ENCODE measurements at places on chromosomes 4 and X. TPM values are rescaled to one million over a fixed set of nuclear protein-coding genes. Genes with fewer than 3 reads are reported as not detected.

The NKX6-1 gene
- not detected for total RNA-seq

The NWD2 gene
- total RNA-seq: not detected

The FGB gene
- not detected for total RNA-seq

- no peak for DNase-seq
Measured at GRCh38 chrX:101787934-101788333, 128.3 kb upstream of the ARMCX2 start.

DNA sequence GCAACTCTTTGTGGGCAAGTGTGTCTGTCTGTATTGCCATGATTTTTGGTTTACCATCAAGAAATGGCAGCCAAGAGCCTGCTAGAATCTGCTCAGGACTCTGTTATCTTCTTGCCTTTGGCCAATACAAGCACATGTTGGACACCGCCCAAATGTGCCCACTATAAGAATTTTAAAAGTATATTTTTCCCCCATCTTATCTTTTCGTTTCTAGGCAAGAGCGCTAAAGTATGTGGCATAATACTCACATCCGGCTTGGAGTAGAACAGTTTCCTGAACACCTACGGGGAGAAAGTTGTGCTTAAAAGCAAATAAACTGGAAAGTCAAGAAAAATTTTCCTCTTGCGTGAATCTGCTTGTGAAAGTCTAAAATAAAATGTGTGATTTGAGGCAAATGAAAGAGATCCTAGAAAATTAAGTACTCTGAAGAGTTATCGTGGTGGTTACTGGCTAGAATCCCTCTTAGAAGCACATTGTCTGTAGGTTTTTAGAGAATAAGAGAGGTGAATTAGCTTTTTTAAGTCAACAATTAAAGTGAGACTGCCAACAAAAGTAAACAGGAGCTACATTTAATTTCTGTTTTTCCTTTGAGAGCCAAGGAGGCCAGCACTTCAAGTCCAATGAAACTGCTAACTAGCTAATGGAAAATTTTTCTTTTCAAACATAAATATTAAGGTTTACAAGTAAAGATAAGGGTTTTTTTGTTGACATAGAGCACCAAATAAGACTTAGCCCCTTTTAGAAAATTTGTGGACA lies 220.2 kb downstream of the SOWAHB start:
- DNase-seq: no peak

DNA sequence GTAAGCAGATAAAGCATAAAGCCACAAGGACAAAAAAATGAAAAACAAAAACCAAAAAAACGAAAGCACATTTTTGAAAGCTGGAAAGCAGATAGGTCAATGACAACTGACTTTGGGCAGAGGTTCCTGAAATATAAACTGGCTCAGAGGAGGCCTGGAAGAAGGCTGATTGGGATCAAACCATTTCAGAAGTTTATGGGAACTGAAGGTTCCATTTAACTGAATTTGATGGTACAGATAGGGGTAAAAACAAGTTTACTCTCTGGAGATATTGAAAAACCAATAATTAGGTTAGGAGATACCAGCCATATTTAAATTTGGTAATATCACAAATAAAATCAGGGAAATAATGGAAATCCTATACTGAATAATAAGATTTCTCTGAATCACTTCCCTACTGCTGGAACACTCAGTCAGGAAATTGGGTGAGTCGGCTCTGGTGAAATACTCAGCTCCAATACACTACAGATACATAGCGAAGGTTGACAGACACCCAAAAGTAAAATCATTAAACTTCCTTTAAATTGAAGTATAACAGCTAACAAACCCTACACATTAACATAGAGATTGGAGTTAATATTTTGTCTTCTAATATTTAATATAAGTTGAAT lies 1584.3 kb downstream of the STIM2 start:
- no peak for DNase-seq

- DNase-seq: no peak
Measured at GRCh38 chr4:96044971-96045370, 205.1 kb downstream of the PDHA2 start.

- DNase-seq: no peak
Measured at GRCh38 chr4:47819178-47819577, 18.7 kb downstream of the CORIN start.

DNA sequence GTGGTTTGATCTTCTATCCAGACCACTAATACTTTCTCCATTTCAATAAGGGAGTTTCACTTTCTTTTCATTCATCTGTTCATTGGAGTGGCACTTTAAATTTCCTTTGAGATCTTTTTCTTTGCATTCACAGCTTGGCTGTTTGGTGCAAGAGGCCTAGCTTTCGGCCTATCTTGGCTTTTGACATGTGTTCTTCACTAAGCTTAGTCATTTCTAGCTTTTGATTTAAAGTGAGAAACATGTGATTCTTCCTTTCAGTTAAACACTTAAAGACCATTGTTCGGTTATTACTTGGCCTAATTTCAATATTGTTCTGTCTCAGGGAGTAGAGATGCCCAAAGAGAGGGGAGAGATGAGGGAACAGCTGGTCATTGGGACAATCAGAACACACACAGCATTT lies 24.3 kb downstream of the CXCL13 start:
- no peak for DNase-seq

DNA sequence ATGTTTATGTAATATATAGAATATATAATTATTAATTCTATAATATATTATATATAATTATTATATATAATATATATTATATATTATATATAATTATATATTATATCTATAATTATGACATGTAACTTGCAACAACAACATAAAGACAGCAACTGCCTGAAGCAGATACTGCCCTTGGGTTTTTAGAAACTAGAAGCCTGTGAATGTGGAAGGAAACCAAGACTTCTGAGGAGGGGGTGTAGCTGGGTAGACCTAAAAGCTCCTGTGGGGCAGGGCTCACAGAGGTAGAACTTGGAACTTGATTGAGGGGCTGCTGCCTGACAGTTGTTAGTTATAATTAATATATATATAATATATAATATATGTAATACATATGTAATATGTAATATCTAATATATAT lies 167.2 kb upstream of the SLIT2 start:
- no peak for DNase-seq

Data from G401 (cell line).